Endothelial cell of umbilical vein (primary cell): ENCODE measurements at places on chromosomes 1 and 21. TPM values are rescaled to one million over a fixed set of nuclear protein-coding genes. Genes with fewer than 3 reads are reported as not detected.

The VN1R5 gene
- not detected in 2 replicates for total RNA-seq

The RCOR3 gene
- total RNA-seq: 34.0 and 35.7 TPM in 2 replicates

The LCE6A gene
- not detected in 2 replicates for total RNA-seq

The LGR6 gene
- not detected in 2 replicates for total RNA-seq

The CNR2 gene
- not detected in 2 replicates for total RNA-seq

The SUCO gene
- 26.6 and 27.2 TPM in 2 replicates for total RNA-seq

DNA sequence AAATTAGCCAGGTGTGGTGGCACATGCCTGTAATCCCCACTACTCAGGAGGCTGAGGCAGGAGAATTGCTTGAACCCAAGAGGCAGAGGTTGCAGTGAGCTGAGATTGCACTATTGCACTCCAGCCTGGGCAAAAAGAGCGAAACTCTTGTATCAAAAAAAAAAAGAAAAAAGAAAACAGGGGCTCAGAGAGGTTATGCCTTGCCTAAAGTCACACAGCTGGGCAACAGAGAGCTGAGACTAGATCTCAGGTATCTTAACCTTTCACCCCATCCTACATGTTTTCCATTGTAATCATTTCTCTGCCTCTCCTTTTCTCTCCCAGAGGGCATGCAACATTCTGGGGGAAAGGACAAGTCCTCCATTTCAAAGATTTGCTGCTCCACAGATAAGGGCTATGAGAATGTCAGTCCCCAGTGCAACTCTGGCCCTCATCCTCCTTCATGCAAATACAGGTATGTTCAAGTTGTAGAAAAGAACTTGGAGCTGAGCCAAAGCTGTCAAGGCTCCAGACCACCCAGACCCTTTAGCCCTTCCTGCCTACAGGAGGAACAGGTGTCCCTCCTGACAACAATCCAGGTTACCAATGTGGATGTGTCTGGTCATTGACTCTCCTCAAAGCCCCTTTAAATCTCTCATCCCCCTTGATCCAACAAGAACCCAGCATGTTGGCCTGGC lies 6.9 kb downstream of the SLC9A1 start:
- no peak overlapping the region for H3K4me3 ChIP-seq
- H3K4me1 ChIP-seq: peaks cover 13% of the 10 kb centered on the region
- H3K27me3 ChIP-seq: no peaks in the 10 kb centered on the region
- DNase-seq: no peak

DNA sequence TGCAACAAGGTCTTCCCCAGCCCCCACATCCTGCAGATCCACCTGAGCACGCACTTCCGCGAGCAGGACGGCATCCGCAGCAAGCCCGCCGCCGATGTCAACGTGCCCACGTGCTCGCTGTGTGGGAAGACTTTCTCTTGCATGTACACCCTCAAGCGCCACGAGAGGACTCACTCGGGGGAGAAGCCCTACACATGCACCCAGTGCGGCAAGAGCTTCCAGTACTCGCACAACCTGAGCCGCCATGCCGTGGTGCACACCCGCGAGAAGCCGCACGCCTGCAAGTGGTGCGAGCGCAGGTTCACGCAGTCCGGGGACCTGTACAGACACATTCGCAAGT lies 3.8 kb downstream of the ZBTB18 start:
- H3K27me3 ChIP-seq: no peaks in the 10 kb centered on the region
- peaks cover 22% of the 10 kb centered on the region for H3K4me1 ChIP-seq
- no peak for DNase-seq
- no peak overlapping the region for H3K4me3 ChIP-seq

- no peaks in the 10 kb centered on the region for H3K36me3 ChIP-seq
- peak; percentile 88 for DNase-seq
- peaks cover 41% of the 10 kb centered on the region for H3K4me1 ChIP-seq
Observed at GRCh38 chr21:38853421-38853919, 47.7 kb downstream of the ETS2 start.

DNA sequence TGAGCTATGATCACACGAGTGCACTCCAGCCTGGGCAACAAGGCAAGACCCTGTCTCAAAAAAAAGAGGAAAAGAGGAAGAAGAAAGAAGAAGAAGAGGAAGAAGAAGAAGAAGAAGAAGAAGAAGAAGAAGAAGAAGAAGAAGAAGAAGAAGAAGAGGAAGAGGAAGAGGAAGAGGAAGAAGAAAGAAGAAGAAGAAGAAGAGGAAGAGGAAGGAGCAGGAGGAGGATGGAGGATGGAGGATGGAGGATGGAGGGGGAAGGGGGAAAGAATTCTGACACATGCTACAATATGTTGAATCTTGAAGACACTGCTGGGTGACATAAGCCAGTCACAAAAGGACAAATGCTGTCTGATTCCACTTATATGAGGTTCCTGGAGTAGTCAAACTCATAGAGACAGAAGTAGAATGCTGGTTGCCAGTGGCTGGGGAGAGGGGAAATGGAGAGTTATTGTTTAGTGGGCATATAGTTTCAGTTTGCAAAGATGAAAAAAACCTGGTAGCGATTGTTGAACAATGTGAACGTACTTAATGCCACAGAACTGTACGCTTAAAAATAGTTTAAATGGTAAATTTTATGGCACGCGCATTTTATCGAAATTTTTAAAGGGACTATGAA lies 47.3 kb upstream of the COA6 start:
- H3K36me3 ChIP-seq: no peaks in the 10 kb centered on the region
- H3K4me1 ChIP-seq: no peaks in the 10 kb centered on the region

DNA sequence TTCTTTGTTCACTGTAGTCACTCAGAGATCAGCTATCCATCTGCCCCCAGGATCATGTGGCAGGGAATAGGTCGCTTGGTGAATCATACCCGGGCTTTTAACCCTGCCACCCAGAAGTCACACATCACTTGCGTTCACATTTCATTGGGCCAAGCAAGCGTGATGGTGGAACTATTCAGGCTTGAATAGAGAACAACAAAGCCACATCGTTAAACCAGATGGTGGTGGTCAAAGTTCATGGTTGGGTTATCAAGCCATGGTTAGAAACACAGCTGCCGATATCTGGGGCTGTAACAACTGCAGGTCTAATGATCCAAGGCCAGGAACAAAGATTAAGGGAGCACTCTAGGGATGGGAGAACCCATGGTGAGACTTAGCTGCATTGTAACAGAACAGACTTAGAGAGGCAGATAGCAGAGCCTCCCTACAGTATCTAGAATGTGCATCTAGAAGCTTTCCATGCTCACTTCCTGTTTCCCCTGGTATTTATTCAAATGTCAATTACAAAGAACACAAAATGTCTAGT lies 40.0 kb upstream of the PTPRC start:
- H3K36me3 ChIP-seq: no peaks in the 10 kb centered on the region
- H3K27ac ChIP-seq: no peak overlapping the region
- no peaks in the 10 kb centered on the region for H3K4me1 ChIP-seq
- no peaks in the 10 kb centered on the region for H3K27me3 ChIP-seq

DNA sequence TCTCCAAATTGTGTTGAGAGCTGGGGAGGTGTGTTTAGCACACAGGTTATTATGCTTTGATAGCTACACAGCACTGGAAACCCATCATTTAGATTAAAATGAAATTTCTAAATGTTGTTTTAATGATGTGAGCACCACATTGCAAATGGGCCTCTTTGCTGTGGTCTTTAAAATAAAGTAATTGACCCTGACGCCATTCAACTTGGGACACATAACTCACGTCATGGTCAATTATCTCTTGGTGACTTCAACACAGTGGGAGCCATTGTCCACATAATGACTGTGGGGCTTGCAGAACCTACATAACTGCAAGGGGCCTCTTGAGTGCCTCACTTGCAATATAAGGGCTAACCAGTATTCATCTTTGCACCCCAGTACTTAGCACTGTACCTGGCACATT lies 280.4 kb downstream of the HLX start:
- DNase-seq: no peak
- no peak overlapping the region for H3K4me3 ChIP-seq
- H3K36me3 ChIP-seq: no peaks in the 10 kb centered on the region
- no peaks in the 10 kb centered on the region for H3K27me3 ChIP-seq
- peaks cover 24% of the 10 kb centered on the region for H3K4me1 ChIP-seq

DNA sequence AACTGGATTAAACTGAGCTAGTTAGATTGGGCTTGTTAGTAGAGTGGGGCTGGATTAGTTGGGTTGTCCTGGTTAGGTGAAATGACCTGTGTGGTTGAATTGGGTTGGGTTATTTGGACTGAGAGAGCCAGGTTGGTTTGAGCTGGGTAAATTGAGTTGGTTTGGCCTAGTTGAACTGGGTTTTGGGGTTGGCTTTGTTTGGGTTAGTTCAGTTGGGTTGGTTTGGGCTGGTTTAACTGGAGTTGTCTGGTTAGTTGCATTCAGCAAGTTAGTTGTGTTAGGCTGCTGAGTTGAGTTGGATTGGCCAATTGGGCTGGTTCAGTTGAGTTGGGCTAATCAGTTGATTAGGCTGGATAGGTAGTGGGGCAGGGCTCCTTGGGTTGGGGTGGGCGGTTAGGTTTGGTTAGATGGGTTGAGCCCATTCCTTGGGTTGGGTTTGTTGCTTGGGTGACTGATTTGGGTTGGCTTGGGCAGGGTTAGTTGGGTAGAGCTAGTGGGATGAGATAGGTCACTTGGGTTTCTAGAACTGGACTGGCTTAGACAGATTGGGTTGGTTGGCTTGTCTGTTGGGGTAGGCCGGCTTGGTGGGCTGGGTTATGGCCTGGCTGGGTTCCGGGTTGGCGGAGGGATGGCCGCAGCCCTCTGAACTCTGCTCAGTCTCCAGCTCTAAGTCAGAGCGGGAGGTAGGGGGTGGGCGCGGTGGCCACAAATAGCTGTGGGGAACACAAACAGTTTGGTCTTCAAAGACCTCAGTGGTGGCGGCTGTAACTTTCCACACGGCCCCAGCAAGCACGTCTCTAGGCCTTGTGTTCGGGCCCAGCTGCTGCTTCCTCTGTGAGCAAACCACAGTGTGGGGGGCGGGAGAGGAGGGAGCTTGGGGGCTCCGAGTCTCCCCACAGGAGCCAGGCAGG lies 67.2 kb upstream of the RUNX3 start:
- no peak for DNase-seq
- no peak overlapping the region for H3K27ac ChIP-seq
- H3K4me1 ChIP-seq: no peaks in the 10 kb centered on the region

DNA sequence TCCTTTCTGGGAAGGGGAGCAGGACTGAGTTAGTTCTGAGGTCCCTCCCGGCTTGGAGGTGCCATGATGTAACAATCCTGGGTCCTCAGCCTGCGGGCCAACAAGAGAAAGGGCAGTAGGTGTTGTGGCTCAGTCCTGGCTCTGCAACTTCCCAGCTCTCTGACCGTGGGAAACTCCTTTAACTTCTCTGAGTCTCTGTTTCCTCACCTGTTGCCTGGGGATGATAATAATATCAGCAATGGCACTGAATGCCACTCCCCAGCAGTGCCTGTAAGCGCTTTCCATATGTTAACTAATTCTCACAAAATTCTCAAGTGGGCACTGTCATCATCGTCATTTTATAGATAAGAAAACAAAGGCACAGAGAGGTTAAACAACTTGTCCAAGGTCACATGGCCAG lies 2.3 kb downstream of the PADI3 start:
- no peak overlapping the region for H3K4me3 ChIP-seq
- H3K27me3 ChIP-seq: no peaks in the 10 kb centered on the region
- peak overlapping the region; percentile 12 for H3K27ac ChIP-seq
- H3K36me3 ChIP-seq: no peaks in the 10 kb centered on the region

DNA sequence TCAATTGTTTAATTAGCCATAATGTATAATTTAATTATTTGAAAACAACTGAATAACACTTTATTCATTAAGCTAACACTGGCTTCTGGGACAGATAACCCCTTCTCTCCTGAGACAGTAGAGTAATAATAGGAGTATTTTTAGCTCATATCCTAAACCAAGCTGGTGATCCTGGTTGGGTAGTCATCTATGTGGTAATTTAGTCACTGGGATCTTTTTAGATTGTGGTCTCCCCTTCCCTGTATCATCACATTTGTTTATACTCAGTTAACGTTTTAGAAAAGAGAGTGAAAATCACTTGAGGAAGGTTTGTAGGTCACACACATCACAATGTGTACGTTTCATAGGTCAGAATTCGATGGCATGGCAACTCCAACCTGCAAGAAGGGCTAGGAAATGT lies 1356.6 kb upstream of the ADGRL2 start:
- H3K4me1 ChIP-seq: no peaks in the 10 kb centered on the region
- H3K27ac ChIP-seq: no peak overlapping the region
- no peaks in the 10 kb centered on the region for H3K36me3 ChIP-seq
- no peaks in the 10 kb centered on the region for H3K27me3 ChIP-seq

DNA sequence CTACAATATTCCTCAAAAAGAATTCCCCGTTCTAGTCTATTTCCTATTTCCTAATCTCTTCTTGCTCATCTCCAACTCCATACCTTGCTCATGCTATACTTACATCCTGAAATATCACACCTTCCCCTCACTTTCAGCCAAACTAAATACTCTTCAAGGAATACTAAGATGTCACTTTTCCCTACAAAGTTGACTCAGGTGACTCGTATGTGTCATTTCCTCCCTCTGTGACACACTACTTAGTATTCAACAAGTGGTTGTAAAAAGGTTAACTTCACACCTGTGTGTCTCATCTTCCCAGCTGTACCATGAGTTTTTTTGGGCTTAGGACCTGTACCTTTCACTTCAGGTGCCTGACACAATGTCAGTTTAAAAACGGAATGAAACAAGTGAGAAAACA lies 81.9 kb upstream of the LBR start:
- peaks cover 23% of the 10 kb centered on the region for H3K4me1 ChIP-seq
- DNase-seq: peak; percentile 49
- peaks cover 4% of the 10 kb centered on the region for H3K36me3 ChIP-seq
- H3K27me3 ChIP-seq: no peaks in the 10 kb centered on the region

GRCh38 chr1:229557200-229557850 lies 1.2 kb downstream of the ABCB10 start:
- H3K27me3 ChIP-seq: no peaks in the 10 kb centered on the region
- no peaks in the 10 kb centered on the region for H3K36me3 ChIP-seq
- peaks cover 15% of the 10 kb centered on the region for H3K4me1 ChIP-seq
- H3K27ac ChIP-seq: no peak overlapping the region

- H3K4me3 ChIP-seq: no peak overlapping the region
- peak overlapping the region; percentile 97 for H3K27ac ChIP-seq
- peaks cover 59% of the 10 kb centered on the region for H3K4me1 ChIP-seq
- H3K27me3 ChIP-seq: no peaks in the 10 kb centered on the region
Observed at GRCh38 chr21:44866780-44867179, 6.7 kb downstream of the PTTG1IP start.

- H3K27ac ChIP-seq: no peak overlapping the region
- no peaks in the 10 kb centered on the region for H3K36me3 ChIP-seq
- H3K4me1 ChIP-seq: peaks cover 25% of the 10 kb centered on the region
- no peak for DNase-seq
- no peaks in the 10 kb centered on the region for H3K27me3 ChIP-seq
- no peak overlapping the region for H3K4me3 ChIP-seq
Observed at GRCh38 chr1:207965392-207966387, 54.8 kb upstream of the CD34 start.

- H3K27ac ChIP-seq: no peak overlapping the region
- H3K4me3 ChIP-seq: no peak overlapping the region
- DNase-seq: peak; percentile 37
- H3K4me1 ChIP-seq: peaks cover 33% of the 10 kb centered on the region
Observed at GRCh38 chr1:149937759-149938158, 1.1 kb upstream of the MTMR11 start.

GRCh38 chr1:186772228-186772627 lies 56.5 kb upstream of the PLA2G4A start:
- H3K27me3 ChIP-seq: no peaks in the 10 kb centered on the region
- H3K4me3 ChIP-seq: no peak overlapping the region
- no peak overlapping the region for H3K27ac ChIP-seq
- H3K4me1 ChIP-seq: no peaks in the 10 kb centered on the region
